Transverse colon (tissue), 4 donors: ENCODE measurements at places on chromosomes 3 and 15.

DNA sequence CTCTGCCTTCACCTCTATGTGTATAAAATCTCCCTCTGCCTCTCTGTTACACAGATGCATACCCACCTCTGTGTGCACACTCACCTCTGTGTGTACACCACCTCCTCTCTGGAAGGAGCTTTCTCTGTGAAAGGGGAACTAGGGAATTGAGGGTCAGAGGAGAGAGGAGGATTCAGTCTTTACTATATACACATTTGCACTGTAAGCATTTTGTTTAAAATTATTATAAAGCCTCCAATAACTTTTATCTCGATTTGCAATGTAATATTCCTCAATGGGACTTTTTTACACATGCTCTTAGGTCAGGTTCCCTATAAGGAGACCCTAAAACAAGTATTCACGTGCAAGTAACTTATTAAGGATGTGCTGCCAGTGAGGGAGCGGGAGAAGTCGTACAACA lies 82.5 kb downstream of the OXNAD1 start:
- no peak for DNase-seq

GRCh38 chr3:156518726-156519125 lies 36.2 kb downstream of the SSR3 start:
- DNase-seq, result no peak

DNA sequence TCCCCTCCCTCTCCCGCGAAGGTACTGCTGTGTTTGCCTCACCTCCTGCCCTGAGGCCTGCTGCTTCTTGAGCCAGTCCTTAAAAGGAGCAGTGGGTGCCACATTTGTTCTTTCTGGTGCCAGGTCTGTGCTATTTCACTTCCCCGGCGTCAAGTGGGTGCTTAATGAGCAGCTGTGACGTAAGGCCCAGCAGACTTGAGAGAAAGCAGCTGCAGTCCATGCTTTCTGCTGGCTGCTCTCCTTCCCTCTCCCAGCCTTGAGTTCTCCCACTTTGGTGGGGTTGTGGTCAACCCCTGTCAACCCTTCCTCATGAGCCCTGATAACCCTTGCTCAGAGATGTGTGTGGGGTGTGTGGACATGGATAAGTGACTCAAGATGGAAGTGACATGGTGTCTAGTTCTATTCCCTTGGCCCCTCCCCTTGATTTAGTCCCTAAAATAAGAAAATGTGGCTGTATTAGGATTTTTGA lies 6.9 kb downstream of the INAFM2 start:
- peak; percentile 58 for DNase-seq

GRCh38 chr3:181969925-181970324 lies 258.2 kb downstream of the SOX2 start:
- no peak for DNase-seq

DNA sequence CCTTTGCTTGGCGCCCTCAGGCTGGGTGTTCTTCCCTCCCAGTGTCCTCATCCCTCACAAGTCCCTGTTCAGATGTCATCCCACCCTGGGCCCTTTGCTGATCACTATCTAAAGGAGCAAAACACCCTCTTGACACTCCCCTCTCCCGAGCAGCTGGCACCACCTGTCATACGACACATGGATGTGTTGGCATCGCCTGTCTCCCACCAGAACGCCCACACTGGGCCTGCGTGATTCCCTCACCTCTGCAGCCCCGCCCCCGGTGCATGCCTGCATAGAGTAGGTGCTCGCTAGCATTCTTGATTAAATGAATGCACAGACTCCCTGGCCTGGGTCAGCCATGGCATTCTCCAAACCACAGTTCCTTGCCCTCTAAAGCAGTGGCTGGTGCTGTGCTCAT lies 75.8 kb downstream of the DNAJB8 start:
- DNase-seq, result no peak

DNA sequence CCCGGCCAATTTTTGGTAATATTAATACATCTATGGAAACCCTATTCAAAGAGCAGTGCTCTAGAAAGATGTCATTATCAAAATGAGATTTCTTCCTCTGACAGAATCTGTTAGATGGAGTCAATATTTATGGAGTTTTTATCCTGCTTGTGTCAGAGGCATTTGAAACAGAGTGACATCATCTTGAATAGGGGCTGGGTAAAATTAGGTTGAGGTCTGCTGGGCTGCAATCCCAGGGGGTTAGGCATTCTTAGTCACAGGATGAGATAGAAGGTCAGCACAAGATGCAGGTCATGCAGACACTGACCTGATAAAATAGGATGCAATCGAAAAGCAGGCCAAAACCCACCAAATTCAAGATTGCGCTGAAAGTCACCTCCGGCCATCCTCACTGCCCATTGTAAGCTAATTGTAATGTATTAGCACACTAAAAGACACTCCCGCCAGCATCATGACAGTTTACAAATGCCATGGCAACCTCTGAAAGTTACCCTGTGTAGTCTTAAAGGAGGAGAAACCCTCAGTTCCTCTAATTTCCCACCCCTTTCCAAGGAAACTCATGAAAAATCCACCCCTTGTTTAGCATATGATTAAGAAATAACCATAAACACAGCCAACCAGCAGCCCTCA lies 27.3 kb upstream of the CCDC50 start:
- DNase-seq, result no peak

DNA sequence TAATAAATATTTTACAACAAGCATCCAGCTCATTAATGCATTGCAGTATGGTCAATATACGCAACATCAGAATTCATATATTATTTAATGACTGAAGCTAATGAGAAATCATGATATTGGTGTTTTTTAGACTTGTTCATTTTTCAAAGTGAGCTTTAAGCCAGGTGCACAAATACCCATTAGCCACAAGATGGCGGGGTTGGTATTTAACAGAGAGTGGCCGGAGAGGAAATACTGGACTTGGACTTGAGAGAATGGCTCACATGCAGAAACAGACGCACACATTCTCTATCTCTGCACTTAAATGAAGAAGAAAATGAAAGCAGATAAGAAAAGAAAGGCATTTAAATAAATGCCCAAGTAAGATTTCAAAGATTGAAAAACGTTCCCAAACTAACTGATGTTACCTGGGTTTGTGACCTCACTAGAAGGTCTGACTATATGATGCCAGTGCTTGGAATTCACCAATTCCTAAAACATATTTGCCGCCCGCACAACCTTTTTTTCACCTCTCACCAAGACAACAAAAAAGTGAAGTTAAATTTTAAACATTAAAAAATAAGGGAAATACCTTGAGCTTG lies 21.2 kb upstream of the CRBN start:
- peak; percentile 15 for DNase-seq

DNA sequence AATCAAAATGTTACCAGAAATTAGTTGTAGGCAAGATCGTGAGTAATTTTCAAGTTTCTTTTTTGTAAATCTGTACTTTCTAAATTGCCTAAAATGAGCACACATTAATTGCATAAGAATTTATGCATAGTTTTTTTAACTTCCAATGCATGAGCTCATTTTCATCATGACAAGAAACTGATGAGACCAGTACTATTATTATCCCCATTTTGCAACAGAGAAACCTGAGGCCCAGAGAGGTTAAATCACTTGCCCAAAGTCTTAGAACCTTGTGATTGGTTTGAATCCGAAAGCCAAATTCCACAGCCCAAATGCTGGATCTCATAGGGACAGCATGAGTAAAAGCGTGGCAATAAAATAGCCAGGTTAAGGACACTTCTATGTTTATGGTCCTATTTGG lies 274.7 kb downstream of the ERC2 start:
- DNase-seq, result no peak

GRCh38 chr3:100044369-100044768 lies 69.9 kb downstream of the FILIP1L start:
- DNase-seq, result no peak

- no peak for DNase-seq
Observed at GRCh38 chr3:13781417-13781816, 98.5 kb downstream of the WNT7A start.

GRCh38 chr3:121942116-121942786 lies 48.0 kb downstream of the SLC15A2 start:
- DNase-seq, result peak; percentile 57

GRCh38 chr15:60408463-60408981 lies 10.7 kb upstream of the ANXA2 start:
- no peak for DNase-seq
